Omental fat pad (tissue), 4 donors: ENCODE measurements at places on chromosomes 7 and 10. TPM values are rescaled to one million over a fixed set of nuclear protein-coding genes. Genes with fewer than 3 reads are reported as not detected.

Gene TMEM60
- 12.8 TPM for total RNA-seq

- no peak for DNase-seq
Measured at GRCh38 chr10:63027531-63027930, 105.6 kb upstream of the NRBF2 start.

GRCh38 chr7:45881759-45882464 is 6.4 kb upstream of the IGFBP1 start:
- DNase-seq, result no peak

- no peak for DNase-seq
Measured at GRCh38 chr7:157016352-157017041, 6.0 kb upstream of the MNX1 start.
